ENCODE measurements at places on chromosomes 16 and 17. TPM values are rescaled to one million over a fixed set of nuclear protein-coding genes. Genes with fewer than 3 reads are reported as not detected.

CDH3 gene
- total RNA-seq: not detected

STUB1 gene
- total RNA-seq: 170 TPM

C16orf54 gene
- not detected for total RNA-seq

CCL2 gene
- 58.8 TPM for total RNA-seq

DNAH2 gene
- not detected for total RNA-seq

CDYL2 gene
- total RNA-seq: 14.0 TPM

ASGR2 gene
- total RNA-seq: not detected

IL21R gene
- total RNA-seq: 1.4 TPM

ZP2 gene
- total RNA-seq: not detected

TP53TG3B gene
- not detected for total RNA-seq

CISD3 gene
- total RNA-seq: 38.3 TPM

ADAD2 gene
- total RNA-seq: not detected

DNA sequence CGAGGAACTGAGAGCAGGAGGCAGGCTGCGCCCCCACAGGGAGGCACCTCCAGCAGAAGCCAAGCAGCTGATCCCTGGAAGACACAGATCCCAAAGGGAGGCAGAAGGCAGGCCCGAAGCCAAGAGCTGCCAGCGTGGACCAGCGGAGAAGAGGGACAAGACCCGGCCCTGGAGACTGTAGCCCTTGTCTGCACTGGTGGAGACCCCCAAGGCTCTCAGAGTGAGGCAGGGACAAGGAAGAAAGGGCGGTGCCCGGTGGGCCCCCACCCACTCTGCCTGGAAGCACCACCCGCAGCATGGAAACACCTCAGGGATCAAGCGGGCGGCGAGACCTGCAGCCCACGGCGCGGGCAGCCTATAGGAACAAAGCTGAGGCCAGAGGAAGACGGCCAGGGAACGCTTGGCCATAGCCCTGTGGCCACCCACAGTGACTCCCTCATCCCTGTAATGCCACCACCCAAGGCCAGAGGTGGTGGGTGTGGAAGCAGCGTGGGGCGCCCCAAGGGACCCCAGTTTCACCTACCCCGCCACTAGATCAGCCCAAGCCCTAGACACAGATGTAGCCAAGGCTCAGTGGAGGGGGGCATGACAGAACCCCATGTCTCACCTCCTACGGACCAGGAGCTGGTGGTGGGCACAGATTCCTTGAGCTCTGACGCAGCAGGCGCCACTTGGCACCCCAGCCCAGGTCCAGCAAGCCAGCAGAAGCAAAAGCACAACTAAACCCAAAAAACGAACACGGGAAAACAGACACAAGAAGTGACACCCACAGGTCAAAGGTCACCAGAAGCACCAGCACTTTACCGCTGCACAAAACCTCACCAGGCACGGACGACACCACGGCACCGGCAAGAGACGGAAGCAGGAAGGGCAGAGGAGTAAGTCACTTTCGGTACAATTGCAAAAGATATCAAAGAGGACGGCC, 2.9 kb upstream of the SIRT7 start:
- H3K27me3 ChIP-seq: no peaks in the 10 kb centered on the region
- H3K4me3 ChIP-seq: no peak overlapping the region

- H3K4me1 ChIP-seq: peaks cover 4% of the 10 kb centered on the region
- DNase-seq: no peak
- peaks cover 1% of the 10 kb centered on the region for H3K27me3 ChIP-seq
- no peak overlapping the region for H3K27ac ChIP-seq
- H3K36me3 ChIP-seq: peaks cover 62% of the 10 kb centered on the region
These were observed 22.6 kb downstream of the SRCAP start for GRCh38 chr16:30721606-30722005.

DNA sequence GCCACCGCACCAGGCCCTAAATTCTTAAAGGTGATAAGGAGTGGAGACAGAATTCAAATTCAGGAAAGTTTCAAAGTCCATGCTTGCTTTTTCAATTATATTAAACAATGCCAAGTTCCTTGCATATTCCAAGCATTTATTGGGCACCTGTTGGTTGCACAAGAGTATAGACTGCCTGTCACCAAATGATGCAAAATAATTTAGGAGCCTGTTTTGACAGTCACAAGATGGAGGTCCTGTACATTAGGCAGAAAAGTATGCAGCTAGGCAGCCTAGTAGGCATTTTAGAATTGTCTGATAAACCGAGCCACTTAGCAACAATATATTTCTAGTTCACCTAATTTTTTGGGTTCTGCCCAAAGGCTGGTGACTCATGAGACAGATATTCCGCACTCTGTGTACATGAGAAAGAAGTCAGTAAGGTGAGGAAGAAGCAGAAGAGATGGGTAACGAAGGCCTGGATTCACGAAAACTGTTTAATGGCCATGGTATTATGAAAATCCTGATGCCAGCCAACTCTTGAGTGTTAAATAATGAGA, 7.3 kb downstream of the ACACA start:
- no peaks in the 10 kb centered on the region for H3K27me3 ChIP-seq
- peaks cover 28% of the 10 kb centered on the region for H3K4me1 ChIP-seq
- H3K27ac ChIP-seq: no peak overlapping the region

GRCh38 chr16:71594000-71594646, 17.2 kb upstream of the TAT start:
- no peak for DNase-seq
- no peaks in the 10 kb centered on the region for H3K36me3 ChIP-seq
- H3K27ac ChIP-seq: no peak overlapping the region
- H3K4me1 ChIP-seq: no peaks in the 10 kb centered on the region

GRCh38 chr16:73076324-73076810, 28.4 kb upstream of the ZFHX3 start:
- H3K27ac ChIP-seq: no peak overlapping the region
- H3K4me3 ChIP-seq: no peak overlapping the region
- peaks cover 12% of the 10 kb centered on the region for H3K4me1 ChIP-seq
- H3K27me3 ChIP-seq: peaks cover 4% of the 10 kb centered on the region

- H3K4me3 ChIP-seq: no peak overlapping the region
- no peak for DNase-seq
These were observed 192.9 kb downstream of the MAF start for GRCh38 chr16:79407461-79408135.

- H3K4me1 ChIP-seq: peaks cover 30% of the 10 kb centered on the region
- no peak for DNase-seq
- no peak overlapping the region for H3K4me3 ChIP-seq
- peaks cover 33% of the 10 kb centered on the region for H3K36me3 ChIP-seq
- H3K27ac ChIP-seq: no peak overlapping the region
- no peaks in the 10 kb centered on the region for H3K27me3 ChIP-seq
These were observed 16.8 kb downstream of the ST6GALNAC2 start for GRCh38 chr17:76568811-76569221.

- H3K27ac ChIP-seq: no peak overlapping the region
- H3K4me3 ChIP-seq: no peak overlapping the region
- no peak for DNase-seq
- H3K4me1 ChIP-seq: peaks cover 58% of the 10 kb centered on the region
These were observed 79.0 kb downstream of the ABCC1 start for GRCh38 chr16:16028311-16028999.

GRCh38 chr17:65515512-65515911, 45.9 kb downstream of the AXIN2 start:
- peaks cover 4% of the 10 kb centered on the region for H3K36me3 ChIP-seq
- no peak overlapping the region for H3K27ac ChIP-seq
- H3K27me3 ChIP-seq: peaks cover 8% of the 10 kb centered on the region
- H3K4me3 ChIP-seq: no peak overlapping the region

DNA sequence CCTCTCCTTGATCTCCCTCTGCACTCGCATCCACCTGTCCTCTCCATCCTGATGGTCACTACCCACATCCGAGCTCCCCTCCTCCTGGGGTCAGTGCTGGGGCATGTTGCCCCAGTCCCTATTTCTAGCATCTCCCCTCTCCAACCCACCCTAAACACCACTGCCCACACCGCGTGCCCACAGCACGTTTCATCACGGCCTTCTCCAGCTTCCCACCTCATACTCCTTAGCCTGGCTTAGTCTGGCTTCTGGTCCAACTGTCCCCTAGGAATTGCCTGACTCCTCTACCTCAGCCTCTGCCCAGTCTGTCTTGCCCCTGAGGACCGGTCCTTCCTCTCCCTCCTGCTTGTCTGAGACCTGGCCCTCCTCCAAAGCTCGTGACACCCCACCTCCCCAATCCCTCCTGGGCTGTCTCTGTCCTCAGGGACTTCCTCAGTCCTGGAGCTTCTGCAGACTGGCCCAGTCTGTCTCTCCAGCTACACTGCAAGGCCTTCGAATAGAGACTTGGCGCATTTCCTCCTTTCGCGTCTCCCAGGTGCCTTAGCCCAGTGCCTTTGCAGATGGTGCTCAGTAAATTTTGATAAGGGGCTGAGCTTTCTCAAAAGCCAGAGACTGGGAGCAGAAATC, 4.9 kb downstream of the ALOX15 start:
- no peaks in the 10 kb centered on the region for H3K36me3 ChIP-seq
- H3K4me3 ChIP-seq: no peak overlapping the region
- no peak overlapping the region for H3K27ac ChIP-seq
- H3K27me3 ChIP-seq: peaks cover 59% of the 10 kb centered on the region

DNA sequence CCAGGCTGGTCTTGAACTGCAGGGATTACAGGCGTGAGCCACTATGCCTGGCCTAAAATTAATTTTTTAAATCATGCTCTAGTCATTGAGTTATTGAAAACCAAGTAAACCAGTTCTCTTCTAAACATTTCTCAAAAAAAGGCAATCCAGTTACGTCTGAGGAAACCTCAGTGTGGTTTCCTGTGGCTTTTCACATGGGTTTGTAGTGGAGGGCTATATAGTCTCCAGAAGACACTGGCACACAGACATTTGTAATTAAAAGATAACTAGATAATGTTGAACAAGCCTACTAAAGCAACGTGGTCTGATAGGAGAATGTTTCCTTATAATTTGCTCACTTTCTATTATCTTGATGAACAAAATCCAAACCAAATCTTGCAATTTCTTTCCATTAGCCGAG, 5.2 kb upstream of the TOB1 start:
- H3K36me3 ChIP-seq: no peaks in the 10 kb centered on the region
- no peak overlapping the region for H3K27ac ChIP-seq
- no peak overlapping the region for H3K4me3 ChIP-seq
- H3K4me1 ChIP-seq: peaks cover 14% of the 10 kb centered on the region

GRCh38 chr17:47883589-47884426, 12.2 kb upstream of the SP2 start:
- H3K36me3 ChIP-seq: no peaks in the 10 kb centered on the region
- H3K4me1 ChIP-seq: peaks cover 28% of the 10 kb centered on the region
- H3K27ac ChIP-seq: peak overlapping the region; percentile 27
- peaks cover 2% of the 10 kb centered on the region for H3K27me3 ChIP-seq

GRCh38 chr16:4994719-4995434, 36.7 kb downstream of the SEC14L5 start:
- H3K4me3 ChIP-seq: no peak overlapping the region
- H3K27ac ChIP-seq: no peak overlapping the region
- no peaks in the 10 kb centered on the region for H3K36me3 ChIP-seq
- DNase-seq: no peak
- H3K4me1 ChIP-seq: no peaks in the 10 kb centered on the region

DNA sequence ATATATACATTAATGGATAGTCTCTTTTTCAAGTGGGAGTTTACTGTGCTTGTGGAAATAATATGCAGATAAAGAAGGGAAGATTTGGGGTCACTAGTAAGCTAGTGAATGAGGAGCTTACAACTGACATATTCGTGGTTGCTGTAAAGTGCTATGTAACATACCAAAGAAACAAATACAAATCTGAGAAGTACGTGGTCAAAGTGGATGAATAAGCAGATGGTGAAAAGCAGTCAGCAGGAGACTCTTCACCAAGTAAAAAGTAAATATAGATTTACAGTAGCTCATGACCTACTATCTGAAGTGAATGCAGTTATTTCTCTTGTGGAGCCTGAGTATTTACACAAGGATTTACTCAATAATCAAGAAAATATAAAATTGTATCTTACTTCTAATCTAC, 136.6 kb upstream of the ELAC2 start:
- H3K27me3 ChIP-seq: peaks cover 2% of the 10 kb centered on the region
- no peaks in the 10 kb centered on the region for H3K36me3 ChIP-seq
- H3K4me3 ChIP-seq: no peak overlapping the region
- no peak overlapping the region for H3K27ac ChIP-seq
- peak; percentile 19 for DNase-seq

DNA sequence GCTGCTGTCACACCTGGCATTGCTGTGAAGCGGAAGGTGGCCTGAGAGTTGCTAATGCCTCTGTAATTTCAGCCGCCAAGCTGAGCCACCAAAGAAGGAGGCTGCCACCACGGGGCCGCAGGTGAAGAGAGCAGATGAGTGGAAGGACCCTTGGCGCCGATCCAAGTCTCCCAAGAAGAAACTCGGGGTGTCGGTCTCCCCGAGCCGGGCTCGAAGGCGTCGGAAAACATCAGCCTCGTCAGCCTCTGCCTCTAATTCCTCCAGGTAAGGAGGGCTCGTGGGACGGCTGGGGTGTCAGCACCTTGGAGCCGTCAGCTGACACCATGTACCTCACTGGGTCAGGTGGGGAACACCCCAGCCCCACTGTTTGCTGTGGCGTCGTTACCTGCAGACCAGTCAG, 16.2 kb upstream of the IL17C start:
- no peak overlapping the region for H3K4me3 ChIP-seq
- H3K27ac ChIP-seq: no peak overlapping the region
- no peak for DNase-seq
- 0 out of 2 replicates have a peak, but pooled peaks cover 4% of the 10 kb centered on the region for H3K36me3 ChIP-seq
- H3K27me3 ChIP-seq: peaks cover 2% of the 10 kb centered on the region

DNA sequence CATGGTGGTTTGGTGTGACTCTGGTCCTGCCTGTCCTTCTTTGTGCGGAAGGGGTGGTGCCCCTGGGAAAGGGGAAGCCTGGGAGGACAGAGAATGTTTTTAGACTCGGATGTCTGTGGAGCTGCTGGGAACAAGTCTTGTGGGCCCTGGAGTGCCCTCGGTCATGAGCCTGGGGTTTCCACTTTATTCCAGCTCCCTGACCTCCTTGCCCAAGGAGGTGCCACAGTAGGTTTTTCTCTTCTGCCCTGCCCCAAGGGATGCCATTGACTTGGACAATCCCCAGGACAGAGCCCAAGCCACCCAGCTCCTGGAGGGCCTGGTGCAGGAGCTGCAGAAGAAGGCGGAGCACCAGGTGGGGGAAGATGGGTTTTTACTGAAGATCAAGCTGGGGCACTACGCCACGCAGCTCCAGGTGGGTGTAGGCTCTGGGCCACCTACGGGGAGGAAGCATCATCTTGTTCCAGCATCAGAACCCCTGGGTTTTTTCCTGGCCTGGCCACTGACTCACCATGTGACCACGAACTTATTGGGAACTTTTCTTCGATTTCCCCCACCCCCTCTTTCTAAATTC, 1.4 kb downstream of the STAT5A start:
- no peak for DNase-seq
- H3K4me1 ChIP-seq: peaks cover 15% of the 10 kb centered on the region
- H3K27ac ChIP-seq: no peak overlapping the region
- H3K36me3 ChIP-seq: no peaks in the 10 kb centered on the region
- no peak overlapping the region for H3K4me3 ChIP-seq

- no peak overlapping the region for H3K4me3 ChIP-seq
- H3K27me3 ChIP-seq: no peaks in the 10 kb centered on the region
- H3K27ac ChIP-seq: no peak overlapping the region
- no peaks in the 10 kb centered on the region for H3K36me3 ChIP-seq
- peaks cover 18% of the 10 kb centered on the region for H3K4me1 ChIP-seq
- no peak for DNase-seq
These were observed 26.4 kb upstream of the PITPNA start for GRCh38 chr17:1588821-1589585.

DNA sequence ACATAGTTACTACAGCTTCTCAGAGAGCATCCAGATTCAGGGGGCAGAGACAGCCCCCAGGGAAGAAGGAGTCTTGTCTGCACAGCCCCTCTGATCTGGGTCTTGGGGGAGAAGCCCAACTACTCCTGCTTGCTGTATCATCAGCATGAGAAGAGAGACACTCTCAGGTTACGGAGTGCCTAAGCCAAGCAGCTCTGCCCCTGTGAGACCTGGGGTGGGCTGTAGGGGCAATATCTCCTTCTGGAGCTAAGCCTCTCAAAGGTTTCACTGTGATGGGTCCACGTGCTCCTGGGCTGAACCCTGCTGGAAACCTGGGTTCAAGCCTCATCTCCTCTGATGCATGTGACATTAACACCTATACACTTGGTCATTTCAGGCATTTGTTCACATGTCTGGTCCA, 123.2 kb downstream of the CPPED1 start:
- peaks cover 59% of the 10 kb centered on the region for H3K4me1 ChIP-seq
- no peak for DNase-seq
- 0 out of 2 replicates have a peak overlapping the region, but pooled peaks have one; percentile 1 for H3K4me3 ChIP-seq
- peak overlapping the region; percentile 71 for H3K27ac ChIP-seq
